Stimulated activated CD4-positive, alpha-beta T cell treated with anti-CD3 and anti-CD28 coated beads, Interleukin-1b, Interleukin-23, amount 100 ng/mL, for 1 hour (primary cell): ENCODE measurements at places on chromosomes 4 and X.

DNA sequence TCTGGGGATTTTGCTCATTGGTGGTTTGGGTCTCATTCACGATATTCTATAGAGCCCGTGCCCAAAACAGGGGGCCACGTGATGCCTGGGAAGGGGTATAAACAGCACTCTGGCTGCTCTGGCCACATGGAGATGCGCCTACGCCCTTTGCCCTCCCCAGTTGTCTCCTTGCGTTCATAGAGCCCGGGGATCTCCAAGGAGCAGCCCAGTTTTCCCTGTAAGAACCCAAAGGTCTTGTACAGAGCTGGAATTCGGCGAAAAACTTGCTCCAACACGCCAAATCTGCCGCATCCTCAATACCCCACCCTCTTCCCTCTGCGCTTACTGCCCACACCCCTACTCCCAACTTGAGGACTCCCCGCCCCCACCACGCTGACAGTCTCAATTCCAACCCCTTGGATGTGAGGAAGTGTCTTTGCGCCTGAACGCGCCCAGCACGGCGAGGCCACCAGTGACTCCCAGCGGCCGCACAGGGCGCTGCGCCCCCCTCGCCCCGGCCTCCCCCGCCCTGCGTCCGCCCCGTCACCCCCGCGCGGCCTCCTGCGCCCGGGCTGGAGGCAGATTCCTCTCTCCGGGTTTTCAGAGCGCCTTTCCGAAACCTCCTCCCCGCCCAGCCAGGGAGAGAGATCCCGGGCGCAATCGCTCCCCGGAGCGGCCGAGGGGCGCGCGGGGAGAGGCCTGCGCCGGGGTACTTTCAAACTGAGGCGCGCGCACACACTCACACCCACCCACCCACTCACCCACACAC, at the start of gene NHS:
Gene NHS (plus strand): TSS at position 582 of the 748 bp plus-strand sequence. CDS start 558 bp downstream, outside the sequence.
- no peak for DNase-seq

DNA sequence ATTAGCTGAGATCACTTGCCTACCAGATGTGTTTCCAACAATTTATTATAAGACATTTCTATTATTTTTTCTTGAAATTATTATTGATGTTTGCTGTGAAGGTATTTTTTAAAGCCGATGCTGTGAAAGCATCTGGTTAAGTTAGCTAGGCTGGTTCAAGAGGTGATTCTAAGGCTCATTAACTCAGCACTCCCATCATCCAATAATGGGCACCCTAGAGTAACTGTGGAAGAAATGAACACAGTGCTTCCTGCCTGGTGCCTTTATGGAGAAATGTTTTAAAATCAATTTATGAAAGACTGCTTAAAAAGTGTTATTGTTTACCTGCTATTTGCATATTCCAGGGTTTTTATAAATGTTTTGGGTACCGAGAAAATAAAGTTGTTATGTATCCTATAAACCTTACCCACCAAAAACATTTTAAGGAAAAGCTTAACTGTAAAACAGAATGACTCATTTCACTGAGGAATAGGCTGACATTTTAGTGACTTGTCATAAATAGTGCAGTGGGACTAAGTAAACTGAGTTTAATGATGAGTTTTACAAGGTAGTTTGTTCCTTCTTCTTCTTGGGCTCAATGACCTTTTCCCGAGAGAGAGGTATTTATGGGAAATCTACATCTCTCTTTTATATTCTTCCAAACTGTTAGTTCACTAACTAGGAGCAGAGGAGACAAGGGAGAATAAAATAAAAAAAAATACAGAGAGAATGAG, 310.0 kb upstream of the AADAT start:
- no peak for DNase-seq

DNA sequence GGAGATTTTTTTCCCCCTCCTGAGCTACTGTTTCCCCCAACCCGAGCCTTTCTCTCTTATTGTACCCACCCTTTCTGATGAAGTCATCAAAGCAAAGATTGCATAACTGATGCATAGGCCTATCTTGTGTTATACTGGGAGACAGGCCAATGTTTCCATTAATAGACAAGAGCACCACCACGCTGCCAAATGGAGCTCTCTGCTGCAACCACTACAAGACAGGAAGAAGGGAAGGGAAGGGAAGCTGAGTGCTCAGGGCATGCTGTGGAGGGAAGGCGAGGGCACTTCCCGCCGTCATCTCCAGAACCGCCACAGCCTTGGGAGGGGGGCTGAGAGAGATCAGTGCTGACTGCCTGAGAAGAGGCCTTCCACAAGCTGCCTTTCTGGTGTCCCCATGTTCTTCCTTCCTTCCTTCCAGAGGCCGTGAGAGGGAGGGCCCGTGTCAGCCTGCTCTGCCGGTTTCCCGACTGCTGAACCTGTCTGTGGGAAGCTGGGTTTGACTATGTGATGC, 75.0 kb downstream of the MGST2 start:
- DNase-seq = no peak

DNA sequence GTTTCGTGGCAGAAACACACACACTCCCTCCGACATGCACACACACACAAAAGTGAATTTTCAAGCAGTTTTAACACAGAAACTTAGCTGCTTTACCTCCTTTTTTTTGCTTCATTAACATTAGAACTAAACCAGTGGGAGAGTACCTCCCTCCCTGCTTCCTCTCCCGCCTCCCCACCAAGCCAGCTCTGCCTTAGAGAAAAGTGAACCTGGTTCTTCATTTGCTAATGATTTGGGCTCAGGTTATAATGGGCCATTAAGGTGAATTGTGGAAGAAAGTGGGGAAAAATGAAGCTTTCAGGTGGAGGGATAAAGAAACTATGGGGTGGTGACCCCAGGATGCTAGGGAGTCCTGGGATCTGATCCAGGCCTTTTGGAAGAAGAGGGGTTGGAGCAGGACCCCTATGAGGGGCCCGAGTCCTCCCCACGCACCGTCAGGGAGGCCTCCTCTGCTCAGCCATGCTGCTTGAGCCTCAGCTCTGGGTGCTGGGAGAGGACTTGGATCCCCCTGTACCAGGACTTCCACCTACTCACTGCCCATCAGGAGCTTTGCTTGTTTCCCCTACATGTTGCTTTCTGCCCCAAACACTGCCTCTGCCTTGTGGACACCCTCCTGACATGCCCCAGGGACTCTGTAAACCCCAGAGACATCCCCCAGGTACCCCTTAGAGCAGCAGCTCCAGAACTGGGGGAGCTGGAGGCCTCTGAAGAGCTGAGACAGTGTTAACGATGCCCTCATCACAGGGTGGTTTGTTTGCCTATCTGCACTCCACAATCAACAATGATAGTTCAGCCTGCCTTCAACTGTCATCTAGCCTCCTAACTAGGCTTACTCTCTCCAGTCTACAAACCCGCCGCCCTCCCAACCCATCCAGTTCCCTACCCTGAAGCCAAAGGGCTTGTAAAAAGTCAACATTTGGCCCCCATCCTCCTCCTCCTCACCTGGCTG, 6.5 kb upstream of the JADE1 start:
- no peak for DNase-seq

- DNase-seq = no peak
Measured at GRCh38 chr4:151689211-151689991, 71.4 kb downstream of the GATB start.
